Large intestine (tissue), 12 donors: ENCODE measurements at places on chromosomes 5 and 9. TPM values are rescaled to one million over a fixed set of nuclear protein-coding genes. Genes with fewer than 3 reads are reported as not detected.

- no peak for DNase-seq
These were observed 44.2 kb upstream of the TDRD7 start for GRCh38 chr9:97367729-97368128.

GRCh38 chr9:124357721-124358361 is 57.4 kb downstream of the PSMB7 start:
- DNase-seq = no peak

DNA sequence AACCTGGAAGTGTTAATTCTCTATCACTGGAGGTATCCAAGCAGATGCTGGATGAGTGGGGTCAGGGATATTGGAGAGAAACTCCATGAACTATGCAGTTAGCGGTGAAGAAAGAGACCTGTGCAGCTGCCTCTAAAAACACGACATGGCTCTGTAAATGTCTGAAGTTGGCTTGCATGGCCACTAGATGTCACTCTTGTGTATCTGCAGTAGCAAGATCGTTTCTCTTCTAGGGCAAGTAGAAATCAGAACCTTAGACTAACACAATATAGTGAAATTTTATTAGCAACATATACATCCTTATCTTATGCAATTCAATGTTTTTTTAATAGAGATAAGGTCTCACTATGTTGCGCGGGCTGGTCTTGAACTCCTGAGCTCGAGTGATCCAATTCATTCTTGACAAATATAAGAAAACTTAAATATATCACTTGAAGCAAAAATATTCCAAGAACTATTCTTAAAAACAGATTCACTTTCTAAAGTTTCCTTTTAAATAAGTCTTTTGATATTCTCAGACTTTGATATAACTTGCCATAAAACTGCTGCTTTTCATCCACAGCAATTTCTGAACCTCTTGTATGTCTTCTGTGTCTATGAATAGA is 2.9 kb downstream of the OR2S2 start:
- DNase-seq = peak; percentile 66

LPAR1 gene
- 22.4 TPM for polyA plus RNA-seq

DNA sequence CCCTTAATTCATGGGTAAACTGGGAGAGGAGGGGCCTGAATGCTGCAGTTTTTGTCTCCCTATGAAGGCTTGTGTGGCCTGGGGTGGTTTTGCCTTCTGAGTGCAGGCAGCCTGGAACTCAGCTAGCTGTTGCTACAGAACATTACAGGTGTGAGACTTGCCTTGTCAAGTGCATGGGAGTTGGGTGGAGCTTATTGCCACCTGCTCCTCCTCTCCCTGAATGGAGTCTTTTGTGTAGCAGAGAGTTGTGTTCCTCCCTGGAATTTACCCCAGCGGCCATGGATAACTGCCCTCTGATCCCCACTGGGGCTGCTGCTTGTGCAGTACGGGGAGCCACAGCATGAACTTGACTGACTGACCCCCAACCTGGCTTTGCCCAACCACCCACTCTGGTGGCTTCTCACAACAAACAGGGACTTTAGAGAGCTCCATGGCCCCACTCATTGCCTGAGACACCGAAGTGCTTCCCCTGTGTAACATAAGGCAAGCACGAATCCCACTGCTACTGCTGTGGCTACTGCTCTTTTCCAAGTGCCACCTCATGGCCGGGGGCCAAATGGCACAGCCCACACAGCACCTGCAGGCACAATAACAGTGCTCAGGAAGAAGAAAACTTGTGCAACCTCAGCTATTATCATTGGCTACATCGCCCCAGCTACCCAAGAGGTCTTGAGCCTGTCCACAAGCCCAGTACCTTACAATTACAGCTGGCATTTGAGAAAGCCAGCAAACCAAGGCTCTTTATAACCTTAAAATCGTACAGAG is 942.9 kb downstream of the CDH18 start:
- DNase-seq = no peak

- no peak for DNase-seq
These were observed 75.9 kb downstream of the IRX2 start for GRCh38 chr5:2675548-2675947.

CDC20B gene
- polyA plus RNA-seq = 0.15 TPM

GRCh38 chr9:74117731-74118130 is 379.4 kb upstream of the RORB start:
- DNase-seq = no peak

GRCh38 chr9:123757547-123757946 is 172.4 kb downstream of the DENND1A start:
- DNase-seq = no peak

PCDHAC2 gene
- polyA plus RNA-seq = 2.4 TPM

DNA sequence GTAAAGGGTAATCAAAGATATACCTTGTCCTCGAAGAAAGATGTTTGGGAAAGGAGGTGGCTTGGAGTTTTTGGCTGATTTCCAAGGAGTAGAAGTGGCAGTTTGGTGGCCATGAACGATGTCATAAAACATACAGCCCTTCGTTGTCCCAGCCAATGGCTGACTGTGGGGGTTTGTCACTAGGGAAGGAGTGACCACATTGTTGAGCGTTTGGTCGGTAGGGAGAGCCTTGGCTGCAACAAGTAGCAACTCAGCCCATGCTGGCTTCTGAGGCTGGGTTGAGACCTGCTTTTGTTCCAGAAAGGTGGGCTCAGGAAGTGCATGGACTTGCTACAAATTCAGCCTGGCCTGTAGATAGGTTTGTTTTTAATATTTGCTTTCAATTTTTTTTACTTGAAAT is 128.3 kb downstream of the BOD1 start:
- no peak for DNase-seq

TOPORS gene
- 20.3 TPM for polyA plus RNA-seq

DNA sequence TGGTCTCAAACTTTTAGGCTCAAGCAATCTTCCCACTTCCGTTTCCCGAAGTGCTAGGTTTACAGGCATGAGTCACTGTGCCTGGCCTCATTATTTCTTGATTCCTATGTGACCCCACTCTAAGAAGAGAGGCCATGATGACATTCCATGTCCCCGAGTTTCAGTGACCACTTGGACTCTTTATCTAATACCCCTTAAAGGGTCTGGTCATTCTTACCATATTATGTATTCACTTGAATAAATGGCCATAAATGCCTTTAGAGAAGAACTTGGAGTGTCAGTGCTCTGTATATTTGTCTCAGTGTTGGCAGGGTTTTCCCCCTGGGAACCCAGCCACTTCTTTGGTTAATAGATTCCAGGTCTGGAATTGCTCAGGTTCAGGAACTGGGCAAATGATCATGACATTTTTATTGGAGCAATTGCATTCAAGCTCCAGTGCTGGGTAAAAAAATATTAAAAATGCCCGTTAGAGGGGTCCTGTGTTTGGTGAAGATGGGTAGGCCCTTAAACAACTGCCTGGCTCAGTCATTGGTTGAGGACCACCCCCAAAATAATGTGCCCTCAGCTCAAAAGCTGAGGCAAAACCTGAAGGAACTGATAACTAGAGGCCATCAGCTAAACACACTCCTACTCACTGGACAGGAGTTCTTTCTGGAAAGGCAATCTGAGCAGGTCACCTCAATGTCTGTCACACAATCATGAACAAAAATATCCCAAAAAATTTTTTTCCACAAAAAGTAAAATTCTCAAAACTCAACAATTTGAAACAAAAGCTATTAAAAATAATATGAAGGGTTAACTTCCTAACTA is 186.6 kb upstream of the ZNF608 start:
- DNase-seq = no peak

GRCh38 chr5:171157775-171158174 is 151.3 kb upstream of the TLX3 start:
- no peak for DNase-seq

DNA sequence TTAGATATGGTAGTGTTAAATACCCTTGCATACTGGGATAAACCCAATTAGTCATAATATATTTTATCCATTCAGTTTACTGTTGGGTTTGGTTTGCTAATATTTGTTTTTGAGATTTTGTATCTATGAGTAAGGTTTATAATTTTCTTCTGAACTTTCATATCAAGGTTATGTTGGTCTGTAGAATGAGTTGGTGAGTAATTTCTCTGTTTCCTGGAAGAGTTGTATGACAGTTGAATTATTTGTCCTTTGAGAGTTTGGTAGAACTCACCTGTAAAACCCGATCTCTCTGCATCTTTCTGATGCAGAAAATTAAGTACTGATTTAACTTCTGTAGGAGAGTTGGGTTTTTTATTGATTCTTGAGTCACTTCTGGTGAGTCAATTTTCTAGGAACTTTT is 20.4 kb downstream of the DDX4 start:
- no peak for DNase-seq

GRCh38 chr9:115127191-115127817 is 9.3 kb upstream of the TNC start:
- DNase-seq = no peak

GARIN3 gene
- polyA plus RNA-seq = not detected

GRCh38 chr9:76703270-76703669 is 61.0 kb upstream of the PCA3 start:
- DNase-seq = no peak

DNA sequence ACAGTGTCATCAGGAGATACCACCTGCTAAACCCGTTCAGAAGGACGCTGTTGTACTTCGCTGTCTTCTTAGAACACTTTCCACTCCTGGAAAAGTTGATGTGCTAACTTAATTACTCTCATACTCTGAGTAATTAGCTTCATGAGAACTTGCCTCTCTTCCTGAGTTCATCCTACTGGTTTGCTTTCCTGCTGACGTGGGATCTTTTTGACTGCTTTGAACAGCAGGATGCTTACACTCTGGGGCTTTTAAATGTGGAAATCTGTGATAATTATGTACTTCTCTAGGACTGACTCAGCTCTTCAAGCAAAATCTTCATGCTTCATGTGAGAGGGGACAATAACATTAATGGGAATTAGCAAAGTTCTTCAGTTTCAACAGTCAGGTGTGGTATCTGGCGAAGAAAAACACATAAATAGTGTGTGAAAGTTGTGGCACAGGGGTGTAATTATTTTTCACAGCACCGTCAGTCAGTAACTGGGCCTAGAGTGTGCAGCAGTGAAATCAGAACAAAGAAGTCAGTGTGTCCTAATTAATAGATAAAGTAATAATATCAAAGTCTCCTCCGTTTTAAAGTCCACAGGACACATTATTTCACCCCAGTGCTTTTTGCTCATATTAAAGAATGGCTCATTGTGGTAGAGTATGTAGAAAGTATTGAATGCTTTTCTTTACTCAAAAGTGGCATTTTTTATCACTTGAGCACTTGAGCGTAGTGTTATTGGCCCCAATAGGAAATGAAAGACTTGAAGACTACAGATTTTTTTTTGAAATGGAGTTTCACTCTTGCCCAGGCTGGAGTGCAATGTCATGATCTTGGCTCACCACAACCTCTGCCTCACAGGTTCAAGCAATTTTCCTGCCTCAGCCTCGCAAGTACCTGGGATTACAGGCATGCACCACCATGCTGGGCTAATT is 140.9 kb upstream of the DMRT1 start:
- DNase-seq = no peak

MRPL36 gene
- polyA plus RNA-seq = 34.6 TPM

GRCh38 chr5:28779161-28779754 is 1740.9 kb upstream of the CDH9 start:
- no peak for DNase-seq

GRCh38 chr5:143124593-143124992 is 278.9 kb downstream of the NR3C1 start:
- no peak for DNase-seq

GRCh38 chr5:95763941-95764340 is 32.8 kb downstream of the RHOBTB3 start:
- no peak for DNase-seq

GRCh38 chr9:108049026-108049607 is 559.5 kb upstream of the KLF4 start:
- DNase-seq = no peak

ZNF79 gene
- 5.7 TPM for polyA plus RNA-seq

DNA sequence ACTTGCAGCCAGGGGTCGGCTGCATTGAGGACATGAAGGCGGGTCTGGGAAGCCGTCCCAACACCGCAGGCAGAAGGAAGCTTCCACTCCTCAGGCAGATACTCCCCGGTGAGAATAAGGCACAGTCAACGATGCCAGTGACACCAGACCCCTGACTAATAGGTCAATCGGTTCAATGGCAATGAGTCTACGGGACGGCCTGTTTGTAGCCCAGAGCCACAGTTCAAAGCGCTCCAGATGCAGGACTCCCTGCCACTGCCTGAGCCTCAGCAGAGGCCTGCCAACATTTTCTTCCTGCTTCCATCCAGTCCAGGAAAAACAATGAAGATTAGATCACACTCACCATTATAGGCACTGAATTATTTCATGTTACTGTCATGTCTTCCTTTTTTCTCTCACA is 84.5 kb upstream of the SIMC1 start:
- no peak for DNase-seq

ARID3C gene
- 0.12 TPM for polyA plus RNA-seq

RASGRF2 gene
- 3.1 TPM for polyA plus RNA-seq

DNA sequence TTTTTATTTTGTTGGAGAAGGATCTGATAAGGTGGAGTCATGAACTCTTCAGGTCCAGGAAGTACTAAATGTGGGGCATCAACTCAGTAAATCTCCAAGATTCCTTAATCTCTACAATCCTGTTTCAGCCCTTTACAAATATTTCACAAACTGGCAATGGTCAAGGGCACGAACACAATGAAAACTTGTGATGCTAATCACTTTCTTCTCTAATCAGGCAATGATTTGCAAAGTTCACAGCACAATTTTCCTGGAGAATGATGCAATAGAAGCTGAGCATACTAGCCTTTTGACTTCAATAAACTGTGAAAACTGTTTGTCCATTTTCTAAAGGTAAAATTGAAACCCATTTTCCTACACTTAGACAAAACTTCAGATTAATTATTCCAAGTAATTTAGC is 16.9 kb downstream of the GDF9 start:
- no peak for DNase-seq

GRCh38 chr9:88477300-88477751 is 57.7 kb upstream of the NXNL2 start:
- no peak for DNase-seq

C5orf52 gene
- 0.87 TPM for polyA plus RNA-seq

- DNase-seq = no peak
These were observed 60.3 kb downstream of the MAPKAP1 start for GRCh38 chr9:125646621-125647100.

DNA sequence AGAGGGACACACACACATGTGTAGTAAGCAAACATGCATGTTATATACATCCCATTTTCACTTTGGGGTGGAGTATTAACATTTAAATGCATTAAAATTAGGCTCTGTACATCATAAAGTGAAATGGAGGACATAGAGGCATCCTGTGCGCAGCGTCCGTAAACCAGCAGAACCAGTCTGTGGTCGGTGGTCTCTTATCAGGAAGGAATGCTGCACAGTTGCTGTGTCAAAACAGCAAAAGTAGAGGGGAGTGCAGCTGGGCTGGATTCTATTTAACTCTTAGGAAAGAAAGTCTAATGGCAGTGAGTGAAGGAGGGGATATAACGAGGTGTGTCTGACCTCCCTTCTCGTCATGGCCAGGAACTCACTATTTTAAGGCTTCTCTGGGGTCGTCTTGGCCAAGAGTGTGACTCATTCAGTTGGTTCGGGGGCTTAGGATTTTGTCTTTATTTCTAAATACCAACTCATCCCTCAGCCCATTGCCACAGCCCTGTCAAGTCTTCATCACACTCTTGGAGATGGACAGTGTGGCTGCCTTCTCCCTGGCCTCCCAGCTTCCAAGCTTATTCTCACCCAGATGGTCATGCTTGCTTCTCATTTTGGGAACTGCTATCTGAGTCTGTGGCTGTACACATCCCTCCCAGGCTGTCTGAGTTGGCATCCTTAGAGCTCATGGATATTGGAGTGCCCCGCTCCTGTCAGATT is 20.1 kb upstream of the CXCL14 start:
- no peak for DNase-seq

PRRC1 gene
- 75.5 TPM for polyA plus RNA-seq

- no peak for DNase-seq
These were observed 41.6 kb downstream of the TARS1 start for GRCh38 chr5:33482335-33482734.

ZDHHC11B gene
- polyA plus RNA-seq = 16.1 TPM

DNM1 gene
- 49.0 TPM for polyA plus RNA-seq

OR13C9 gene
- polyA plus RNA-seq = not detected

ARHGEF37 gene
- 4.5 TPM for polyA plus RNA-seq

WASHC1 gene
- 23.2 TPM for polyA plus RNA-seq
